ENCODE measurements at places on chromosomes 1 and 21.

DNA sequence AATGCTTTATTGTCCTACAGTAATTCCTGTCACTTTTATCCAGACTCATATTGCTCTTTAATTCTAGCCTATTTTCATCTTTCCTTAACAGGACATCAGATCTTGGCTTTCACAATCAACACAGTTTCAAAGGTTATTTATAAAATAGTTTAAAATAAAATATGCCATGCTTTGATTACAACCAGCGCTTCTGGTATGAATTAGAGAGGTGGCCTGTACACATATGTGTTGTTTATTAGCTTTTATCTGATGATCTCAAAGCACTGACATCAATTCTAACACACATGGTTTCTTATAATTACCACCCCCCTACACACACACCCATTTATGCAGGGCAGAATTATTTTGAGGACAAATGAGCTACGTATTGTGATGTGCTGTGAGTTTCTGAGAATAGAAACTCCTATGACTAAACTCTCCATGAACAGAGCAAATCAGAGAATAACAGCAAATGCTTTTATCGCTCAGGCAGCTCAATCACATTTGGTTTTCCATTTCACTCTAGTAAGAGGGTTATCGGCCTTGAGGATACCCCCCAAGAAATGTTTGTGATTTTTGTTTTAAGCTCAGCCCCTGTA, 18.0 kb downstream of the CD247 start:
- no peak for DNase-seq

DNA sequence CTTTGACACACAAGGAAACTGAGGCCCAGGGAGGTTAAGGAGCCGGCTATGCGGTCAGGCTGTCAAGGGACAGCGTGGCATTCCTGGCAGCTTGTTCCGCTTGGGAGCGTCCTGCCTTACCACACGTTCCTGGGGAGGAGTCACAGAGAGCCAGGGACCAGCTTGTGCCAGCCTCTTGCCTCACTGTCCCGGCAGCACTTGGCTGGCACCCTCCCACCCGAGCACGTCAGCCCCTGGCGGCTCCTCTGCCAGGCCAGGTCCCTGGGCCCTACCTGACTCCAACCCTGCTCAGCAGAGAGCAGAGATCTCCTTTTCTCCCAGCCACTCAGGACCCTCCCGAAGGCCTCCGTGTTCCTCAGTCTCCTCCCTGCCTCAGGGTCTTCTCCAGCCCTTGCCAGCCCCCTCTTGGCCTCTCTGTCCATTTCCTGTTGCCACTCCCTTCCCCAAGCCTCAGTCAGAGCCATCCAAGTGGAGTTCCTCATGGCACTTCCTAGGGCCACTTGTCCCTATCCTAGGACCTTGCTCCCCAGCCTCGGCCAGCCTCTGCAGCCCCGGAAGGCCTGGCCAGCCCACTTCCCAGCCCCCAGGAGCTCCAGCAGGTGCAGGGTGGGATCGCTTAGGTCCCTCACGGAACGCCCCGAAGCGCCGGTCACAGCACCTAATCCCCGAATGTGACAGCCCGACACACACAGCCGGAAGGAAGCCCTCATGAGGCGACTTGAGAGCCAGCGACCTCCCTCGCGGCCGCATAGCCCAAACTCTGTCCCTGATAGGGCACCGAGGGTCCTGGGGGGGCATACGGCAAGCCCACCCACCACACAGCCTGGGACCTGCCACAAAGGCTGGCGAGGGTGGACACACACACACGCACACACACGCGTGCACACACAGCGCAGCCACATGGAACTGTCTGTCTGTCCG, 130.3 kb downstream of the CASZ1 start:
- DNase-seq, result no peak

- DNase-seq, result no peak
Measured at GRCh38 chr1:201175820-201176500, 14.7 kb upstream of the IGFN1 start.

DNA sequence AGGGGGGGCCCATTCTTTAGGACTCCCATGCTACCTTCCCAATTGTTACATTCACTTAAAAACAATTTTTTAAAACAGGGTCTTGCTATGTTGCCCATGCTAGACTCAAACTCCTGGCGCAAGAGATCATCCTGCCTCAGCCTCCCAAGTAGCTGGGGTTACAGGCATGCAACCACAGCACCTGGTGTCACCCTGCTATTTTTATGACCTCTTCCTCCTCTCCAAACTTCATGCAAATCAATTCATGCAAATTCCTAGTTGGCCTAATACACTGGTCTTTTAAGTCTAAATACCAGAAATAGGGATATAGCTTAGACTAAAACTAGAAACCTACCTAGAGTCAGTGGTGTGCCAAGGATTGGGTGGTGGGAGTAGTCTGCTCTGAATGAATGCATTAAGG, 30.1 kb downstream of the CDKN2C start:
- no peak for DNase-seq

- DNase-seq, result no peak
Measured at GRCh38 chr1:233523047-233523446, 90.9 kb upstream of the KCNK1 start.

- no peak for DNase-seq
Measured at GRCh38 chr1:3229081-3229725, 160.2 kb downstream of the PRDM16 start.

GRCh38 chr1:205533748-205534443, 29.4 kb downstream of the CDK18 start:
- no peak for DNase-seq

DNA sequence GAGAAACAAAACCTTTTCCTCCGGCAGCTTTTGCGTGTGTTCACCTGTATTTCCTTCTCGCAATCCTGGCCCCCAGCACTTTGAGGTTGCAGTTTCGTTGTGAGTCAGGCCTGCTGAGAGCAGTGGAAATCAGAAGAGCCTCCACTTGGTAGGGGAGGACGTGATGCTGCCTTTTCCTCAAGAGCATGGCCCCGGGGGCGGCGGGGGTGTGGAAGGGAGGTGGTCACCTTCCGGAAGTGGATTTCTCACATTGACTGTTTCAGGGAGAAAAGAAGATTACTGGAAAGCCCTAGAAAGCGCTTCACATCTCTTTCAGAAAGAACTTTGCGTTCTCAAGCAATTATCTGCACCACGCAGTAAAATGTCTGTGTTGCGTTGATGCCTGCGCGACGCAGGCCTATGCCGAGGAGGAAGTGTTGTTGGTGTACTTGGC, 12.2 kb upstream of the IL10 start:
- peak; percentile 48 for DNase-seq

GRCh38 chr21:45075596-45076244, 1.3 kb downstream of the ADARB1 start:
- no peak for DNase-seq

DNA sequence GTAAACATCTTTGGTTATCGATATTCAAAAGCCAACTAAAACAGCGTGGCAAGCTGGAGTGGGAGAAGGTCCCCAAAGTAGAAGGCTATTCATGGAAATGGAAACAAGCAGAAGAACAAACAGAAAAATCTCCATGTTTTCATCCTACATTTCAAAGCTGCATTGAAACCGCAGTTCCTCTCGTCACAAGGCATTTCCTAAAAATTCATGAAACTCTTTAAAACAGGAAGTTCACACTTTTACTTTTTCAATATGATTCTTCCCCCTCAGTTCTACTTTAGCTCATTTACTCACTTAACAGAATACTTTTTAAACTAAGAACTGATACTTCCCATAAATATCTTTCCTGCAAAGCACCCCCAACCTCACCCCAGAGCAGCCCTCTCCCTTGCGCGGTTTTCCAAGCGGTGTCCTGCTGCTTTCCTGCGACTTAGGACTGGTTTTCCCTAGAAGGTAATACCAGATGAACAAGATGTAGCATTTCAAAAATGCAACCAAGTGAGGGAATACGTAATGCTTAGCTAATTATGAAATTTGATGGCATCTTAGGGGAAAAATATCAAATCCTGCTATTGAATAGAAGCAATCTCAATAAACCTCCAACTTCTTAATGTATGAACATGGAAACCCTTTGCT, 228.3 kb upstream of the PKN2 start:
- DNase-seq, result no peak

GRCh38 chr21:42781150-42781970, 98.0 kb downstream of the WDR4 start:
- no peak for DNase-seq

DNA sequence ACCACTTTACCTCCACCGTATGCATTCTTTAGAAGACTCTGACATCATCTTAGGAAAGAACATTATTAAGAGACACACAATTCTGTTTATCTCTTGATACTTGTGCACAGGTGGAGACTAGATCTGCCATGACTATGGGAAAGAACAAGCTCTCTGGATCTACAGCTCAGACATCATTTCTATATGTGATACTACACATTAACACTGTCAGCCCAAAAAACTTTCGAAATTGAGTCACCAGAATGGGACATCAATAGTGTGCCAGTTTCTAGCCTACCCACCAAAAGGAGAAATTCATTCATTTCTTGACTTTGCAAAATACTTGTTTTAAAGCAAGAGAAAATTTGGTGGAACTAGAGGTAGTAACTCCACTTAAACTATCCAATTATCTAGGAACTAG, 6.0 kb upstream of the EVI5 start:
- no peak for DNase-seq

- no peak for DNase-seq
Measured at GRCh38 chr1:192629612-192630011, 6.3 kb upstream of the RGS13 start.

All from CD4-positive, alpha-beta T cell treated with Interleukin-1 beta for 1 hour (primary cell).